ENCODE measurements at places on chromosomes 7 and 10. TPM values are rescaled to one million over a fixed set of nuclear protein-coding genes. Genes with fewer than 3 reads are reported as not detected.
A peak's percentile ranks its signal among the peaks of the same experiment; 100 is the strongest.

DNA sequence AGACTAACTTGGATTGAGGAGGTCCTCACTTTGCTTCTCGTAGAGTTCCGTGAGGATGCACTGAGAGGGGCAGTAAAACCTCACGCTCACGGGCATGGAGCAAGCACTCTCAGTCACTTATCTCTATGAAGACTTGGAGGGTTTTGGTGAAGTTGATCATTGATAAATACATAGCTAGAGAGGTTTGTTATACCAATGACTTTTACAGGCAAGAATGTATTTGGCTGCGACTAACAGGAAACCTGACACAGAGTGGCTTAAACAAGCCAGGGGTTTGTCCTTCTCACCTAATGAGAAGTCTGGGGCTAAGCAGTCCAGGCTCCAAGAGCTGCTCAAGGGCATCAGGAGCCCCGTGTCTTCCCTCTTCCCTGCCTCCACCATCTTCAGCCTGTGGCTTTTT is 6.1 kb downstream of the BICC1 start:
- no peak for DNase-seq

DNA sequence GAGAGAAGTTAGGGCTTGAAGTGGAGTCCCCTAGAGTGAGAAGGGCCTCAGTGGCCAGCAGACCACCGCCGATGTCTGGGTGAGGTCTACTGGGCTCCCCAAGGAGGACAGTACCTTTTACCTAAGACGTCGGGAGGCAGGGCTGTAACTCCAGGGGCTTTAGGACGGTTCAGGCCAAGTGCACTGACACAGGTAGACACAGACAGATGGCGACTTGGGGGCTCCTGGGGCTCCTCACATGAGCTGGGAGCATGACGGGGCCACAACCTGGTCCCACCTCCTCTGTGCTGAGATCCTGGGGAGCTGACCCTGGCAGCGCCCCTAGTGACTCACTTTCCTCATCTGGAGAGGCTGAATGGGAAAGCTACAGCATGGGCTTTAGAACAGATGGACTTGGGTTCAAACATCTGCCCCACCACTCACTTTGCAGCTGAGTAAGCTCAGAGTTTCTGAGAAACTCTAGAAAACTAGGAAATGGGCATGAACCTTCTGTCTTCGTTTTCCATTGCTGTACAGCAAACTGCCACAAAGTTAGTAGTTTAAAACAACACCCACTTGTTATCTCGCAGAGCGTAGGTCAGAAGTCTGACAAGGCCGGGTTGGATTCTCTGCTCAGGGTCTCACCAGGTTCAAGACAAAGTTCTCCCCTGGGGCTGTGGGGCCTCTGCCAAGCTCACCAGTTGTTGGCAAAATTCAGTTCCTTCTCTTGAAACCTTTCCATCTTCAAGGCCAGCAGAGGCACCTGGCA is 4.7 kb upstream of the COMTD1 start:
- DNase-seq: peak; percentile 75

METTL27 gene
- total RNA-seq: 0.90 TPM

DNA sequence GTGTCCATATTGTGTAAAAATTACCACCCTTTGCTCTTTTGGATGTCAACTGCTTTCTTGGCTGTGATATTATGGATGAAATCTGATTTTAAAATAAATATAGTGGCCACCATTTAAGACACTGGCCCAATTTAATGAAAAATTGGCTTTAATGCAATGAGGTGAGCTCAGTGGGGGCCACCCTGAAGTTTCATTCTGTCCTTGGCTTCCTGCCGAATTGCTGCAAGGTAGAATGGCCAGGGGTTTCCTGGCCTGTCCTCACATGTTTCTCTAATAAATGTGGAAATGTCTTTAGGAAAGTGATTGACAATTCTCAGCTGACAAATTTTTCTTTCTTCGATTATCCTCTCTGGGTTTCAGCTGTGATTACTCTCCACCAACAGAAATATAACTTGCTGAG is 36.0 kb downstream of the DYNC1I1 start:
- DNase-seq: no peak

STEAP1B gene
- 2.5 TPM for total RNA-seq

GRCh38 chr10:76430061-76430645 is 998.7 kb downstream of the LRMDA start:
- no peak for DNase-seq

DNA sequence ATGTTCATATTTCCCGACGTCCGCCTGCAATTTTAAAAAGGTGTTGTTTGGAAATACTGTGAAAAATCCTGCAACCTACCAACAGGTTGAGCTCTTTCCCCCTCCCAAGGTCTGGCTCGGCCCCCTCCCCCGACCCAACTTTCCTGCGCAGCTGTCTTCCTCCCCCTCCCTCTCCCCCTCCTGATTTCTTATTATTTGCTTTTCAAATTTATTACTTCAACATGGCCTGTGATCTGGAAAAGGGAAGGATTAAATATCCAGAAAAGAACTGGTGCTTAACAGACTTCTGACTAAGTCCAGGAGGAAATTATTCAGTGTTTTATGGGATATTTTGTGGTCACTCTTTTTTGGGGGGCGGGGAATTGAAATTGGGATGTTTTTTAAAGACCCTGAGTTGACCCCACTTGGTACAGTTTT is 2.4 kb downstream of the ARID5B start:
- no peak for DNase-seq

DNA sequence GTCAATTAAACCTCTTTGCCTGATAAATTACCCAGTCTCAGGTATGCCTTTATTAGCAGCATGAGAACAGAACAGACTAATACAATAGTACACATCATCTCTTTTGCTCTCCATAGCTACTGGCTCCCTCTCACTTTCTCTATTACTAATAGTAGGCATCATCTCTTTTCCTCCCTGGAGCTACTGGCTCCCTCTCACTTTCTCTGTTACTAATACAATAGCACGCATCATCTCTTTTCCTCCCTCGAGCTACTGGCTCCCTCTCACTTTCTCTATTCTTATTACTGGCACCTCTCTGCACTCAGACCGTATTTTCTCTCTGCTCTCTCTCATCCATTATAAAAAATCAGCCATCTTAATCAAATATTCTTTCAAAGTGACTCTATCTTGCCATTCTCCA is 37.1 kb downstream of the SLC25A13 start:
- no peak for DNase-seq

DNA sequence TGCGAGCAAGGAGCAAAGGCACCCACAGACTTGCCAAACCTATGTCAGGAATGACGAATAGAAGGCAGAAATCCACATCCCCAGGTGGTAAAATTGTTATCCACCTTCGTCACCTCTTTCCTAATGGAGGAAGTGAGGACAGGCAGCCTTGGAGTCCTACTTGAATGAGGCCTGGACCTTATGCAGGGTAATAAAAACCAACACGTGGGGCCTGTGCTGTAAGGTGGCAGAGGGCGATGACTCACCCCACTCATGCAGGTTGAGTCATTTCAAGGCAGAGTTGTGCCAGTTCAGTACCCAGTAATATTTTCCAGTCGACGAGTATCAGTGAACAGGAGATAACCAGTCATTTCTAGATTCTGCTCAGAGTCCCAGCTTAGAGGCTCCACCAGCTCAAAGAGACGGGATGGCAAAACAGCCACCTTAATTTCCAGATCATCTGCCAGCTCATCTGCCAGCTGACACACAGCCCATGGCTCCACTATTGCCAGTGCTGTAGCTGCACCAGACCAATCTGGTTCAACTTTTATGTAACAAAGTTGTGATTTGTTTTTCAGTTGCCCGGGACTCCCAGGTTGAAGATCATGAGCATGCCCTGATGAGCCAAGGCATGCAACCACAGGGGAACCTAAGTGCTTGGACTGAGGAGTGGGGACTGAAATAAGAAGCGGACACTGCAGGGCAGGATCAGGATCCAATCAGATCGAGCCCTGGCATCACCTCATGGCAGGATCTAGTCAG is 176.2 kb upstream of the ITGB1 start:
- DNase-seq: no peak

GRCh38 chr7:120856621-120857352 is 1.2 kb downstream of the TSPAN12 start:
- peak; percentile 79 for DNase-seq

PDE1C gene
- total RNA-seq: 51.3 TPM

DNA sequence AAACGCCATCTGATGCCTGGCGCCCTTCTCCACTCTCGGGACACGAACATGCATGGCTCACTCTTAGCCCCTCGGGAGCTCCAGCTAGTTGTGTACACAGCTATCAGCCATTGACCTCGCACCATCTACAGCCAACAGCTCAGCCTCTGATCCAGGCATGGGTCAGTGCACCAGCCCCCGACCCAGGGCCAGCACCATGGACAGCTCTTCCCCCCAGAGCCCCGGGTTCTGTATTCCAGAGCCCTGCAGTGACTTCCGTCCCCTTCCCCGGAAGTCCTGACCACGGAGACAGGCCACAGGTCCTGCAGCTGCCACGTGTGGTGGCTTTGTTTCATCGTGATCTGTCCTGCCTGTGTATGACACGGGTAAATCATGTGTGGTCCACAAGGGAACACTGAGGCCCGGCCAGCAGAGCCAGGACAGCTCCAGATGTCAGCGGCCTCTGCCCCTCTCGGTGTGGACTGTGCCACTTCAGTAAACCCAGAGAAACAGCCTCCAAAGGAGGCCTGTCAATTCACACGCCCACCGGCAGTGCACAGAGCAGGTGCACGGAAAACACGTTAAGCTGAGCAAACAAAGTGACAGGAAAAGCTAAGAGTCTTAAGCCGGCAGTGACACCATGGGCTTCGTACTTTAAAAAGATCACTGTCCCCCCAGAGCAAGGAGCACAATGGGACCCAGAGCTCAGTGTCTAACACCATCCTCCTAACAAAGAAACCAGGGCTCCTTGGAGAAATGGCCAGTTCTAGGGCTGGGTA is 13.0 kb downstream of the STK32C start:
- DNase-seq: peak; percentile 63

RPP30 gene
- total RNA-seq: 28.6 TPM

GRCh38 chr7:87328281-87328680 is 17.2 kb upstream of the CROT start:
- no peak for DNase-seq

AKR1C8 gene
- total RNA-seq: not detected

- no peak for DNase-seq
These were observed 1160.3 kb downstream of the CNTNAP2 start for GRCh38 chr7:147276783-147277370.

DNA sequence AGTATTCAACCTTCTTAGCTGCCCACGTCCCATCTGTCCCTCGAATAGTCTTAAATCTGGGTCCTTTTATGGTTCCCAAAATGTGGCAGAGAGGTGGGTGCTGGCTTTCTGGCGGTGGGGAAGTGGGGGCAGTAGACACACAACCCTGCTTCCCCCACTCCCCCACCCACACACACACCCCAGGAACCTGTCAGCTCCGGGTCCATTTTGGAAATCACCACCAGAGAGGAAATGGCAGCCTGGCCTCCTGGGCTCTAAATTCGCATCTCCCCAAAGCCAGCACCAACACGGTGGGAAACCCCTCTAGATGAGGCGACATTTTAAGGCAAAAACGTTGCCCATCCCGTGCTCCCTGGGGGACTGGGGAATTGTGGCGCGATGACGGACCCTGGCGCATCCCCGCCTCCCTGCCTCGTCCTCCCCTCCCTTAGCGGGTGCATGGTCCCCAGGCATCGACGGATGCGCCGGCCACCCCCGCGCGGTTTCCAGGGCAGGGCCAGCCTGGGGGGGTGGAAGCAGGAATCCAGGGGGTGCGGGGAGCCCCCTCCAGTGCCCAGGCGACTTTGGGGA is 702 bp downstream of the TMEM130 start:
- DNase-seq: peak; percentile 29

PNLIPRP3 gene
- not detected for total RNA-seq

LFNG gene
- total RNA-seq: 15.2 TPM

DNA sequence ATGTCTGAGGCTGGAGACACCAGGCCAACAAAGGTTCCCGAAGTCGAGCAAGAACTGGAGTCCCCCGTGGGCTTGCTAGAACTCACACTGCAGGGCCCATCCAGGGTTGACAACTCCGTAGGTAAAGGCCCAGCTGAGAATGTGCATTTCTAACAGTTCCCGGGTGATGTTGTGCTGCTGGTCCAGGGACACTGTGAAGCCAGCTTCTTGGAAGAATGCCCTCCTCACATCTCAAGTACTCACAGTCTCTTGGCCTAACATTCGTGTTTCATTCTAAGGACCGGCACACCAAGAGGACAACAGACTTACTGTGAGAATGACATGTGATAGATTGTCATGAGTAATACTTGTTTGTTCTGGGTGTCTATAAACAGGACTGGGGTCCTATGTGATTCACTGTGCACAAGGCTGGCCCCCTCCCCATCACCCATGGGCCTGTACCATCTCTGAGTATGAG is 682.3 kb upstream of the IGFBP3 start:
- no peak for DNase-seq

GRCh38 chr10:66349726-66350125 is 576.1 kb upstream of the LRRTM3 start:
- no peak for DNase-seq

KCNIP2 gene
- total RNA-seq: 2.3 TPM

NEURL1 gene
- 0.37 TPM for total RNA-seq

FAM241B gene
- total RNA-seq: 2.2 TPM

GRCh38 chr7:18890134-18890533 is 227.3 kb downstream of the TWIST1 start:
- DNase-seq: no peak

GRCh38 chr7:79702116-79702515 is 248.6 kb upstream of the MAGI2 start:
- no peak for DNase-seq

DNA sequence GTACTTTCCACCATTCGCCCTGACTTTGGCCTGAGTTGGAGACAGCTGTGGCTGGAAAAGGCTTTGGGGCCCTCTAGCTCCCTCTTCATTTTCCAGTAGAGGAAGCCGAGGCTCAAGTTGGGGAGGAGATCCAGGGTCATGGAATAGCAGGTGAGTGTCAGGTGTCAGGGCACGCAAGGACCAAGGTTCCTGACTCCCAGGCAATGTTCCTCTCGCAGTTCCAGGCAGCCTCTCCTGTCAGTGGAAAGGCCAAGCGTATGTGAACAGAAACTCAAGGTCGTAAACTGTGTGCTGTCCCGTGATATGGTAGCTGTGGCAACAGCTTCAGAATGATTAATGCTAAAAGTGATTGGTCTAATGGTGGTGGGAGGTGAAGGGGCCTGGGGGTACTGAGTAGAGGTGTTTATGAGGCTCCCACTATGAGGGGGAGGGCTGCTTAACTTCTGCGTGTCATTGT is 13.2 kb downstream of the ADAMTS14 start:
- no peak for DNase-seq

- DNase-seq: no peak
These were observed 883 bp downstream of the SPAG6 start for GRCh38 chr10:22346096-22346661.

GRCh38 chr10:126156012-126156411 is 232.3 kb downstream of the ADAM12 start:
- no peak for DNase-seq

DNA sequence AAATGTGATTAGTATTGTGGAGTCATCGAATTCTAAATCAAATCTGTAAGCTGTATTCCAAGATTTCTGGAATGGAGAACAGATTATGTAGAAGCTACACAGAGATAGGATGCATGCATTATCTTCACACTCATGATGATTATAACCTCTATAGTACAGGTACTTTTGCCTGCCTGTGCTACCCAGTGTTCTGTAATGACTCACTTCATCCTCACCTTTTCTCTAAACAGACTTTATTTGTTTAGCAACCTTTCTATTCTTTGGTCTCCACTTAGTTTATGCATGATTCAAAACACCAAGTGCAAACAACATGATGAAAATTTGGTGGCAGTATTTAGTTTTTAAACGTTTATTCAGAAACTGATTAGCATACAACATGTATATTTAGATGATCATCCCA is 68.4 kb upstream of the PRPS1L1 start:
- DNase-seq: no peak
